Activated CD4-positive, alpha-beta T cell treated with anti-CD3 and anti-CD28 coated beads, Interleukin-2, Interleukin-6, amounts not matched to agents 100 ng/mL and 50 ng/mL, durations not matched to agents 16 hours and 8 hours (primary cell): ENCODE measurements at places on chromosomes 16 and 17.

- DNase-seq: no peak
Measured at GRCh38 chr17:58605986-58606385, 85.9 kb downstream of the TEX14 start.

DNA sequence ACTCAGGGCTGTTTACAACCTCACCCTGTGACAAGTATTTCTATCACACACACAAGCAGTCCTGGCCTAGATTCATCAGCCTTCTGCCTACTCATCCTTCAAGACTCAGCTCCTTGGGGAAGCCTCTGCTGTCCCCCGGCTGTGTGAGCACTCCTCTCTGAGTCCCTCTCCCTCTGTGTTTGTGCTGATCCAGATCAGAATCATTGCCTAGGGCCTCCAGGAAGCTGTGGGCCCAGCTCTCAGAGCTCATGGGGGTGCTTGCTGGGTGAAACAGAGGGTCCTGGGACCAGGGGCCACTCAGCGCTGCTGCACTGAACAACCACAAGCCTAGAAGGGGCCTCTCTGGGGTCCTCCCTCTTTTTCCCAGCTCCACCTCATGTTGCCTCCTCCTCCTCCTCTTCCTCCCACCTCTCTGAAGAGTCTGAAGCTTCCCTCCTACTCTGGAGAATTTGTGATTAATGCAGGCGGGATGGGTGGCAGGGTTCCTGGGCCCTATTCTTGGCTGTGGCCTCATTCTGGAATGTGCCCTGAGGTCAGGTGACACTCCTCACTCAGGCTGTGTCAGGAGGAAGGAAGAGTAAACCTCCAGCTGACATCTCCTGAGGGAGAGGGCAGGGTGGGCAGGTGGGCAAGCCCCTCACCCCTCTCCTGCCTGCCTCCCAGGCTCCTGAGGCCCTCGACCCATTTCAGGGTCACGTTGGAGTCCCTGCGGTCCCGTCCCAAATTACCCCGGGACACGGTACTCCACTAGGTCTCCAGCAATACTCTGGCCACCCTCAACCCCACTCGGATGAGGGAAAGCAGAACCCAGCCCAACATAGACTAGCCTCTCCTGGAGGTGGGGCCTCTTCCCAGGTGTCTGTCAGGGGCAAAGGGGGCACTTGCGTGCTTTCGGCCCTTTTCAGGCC lies 10.1 kb downstream of the WFIKKN2 start:
- DNase-seq: no peak

DNA sequence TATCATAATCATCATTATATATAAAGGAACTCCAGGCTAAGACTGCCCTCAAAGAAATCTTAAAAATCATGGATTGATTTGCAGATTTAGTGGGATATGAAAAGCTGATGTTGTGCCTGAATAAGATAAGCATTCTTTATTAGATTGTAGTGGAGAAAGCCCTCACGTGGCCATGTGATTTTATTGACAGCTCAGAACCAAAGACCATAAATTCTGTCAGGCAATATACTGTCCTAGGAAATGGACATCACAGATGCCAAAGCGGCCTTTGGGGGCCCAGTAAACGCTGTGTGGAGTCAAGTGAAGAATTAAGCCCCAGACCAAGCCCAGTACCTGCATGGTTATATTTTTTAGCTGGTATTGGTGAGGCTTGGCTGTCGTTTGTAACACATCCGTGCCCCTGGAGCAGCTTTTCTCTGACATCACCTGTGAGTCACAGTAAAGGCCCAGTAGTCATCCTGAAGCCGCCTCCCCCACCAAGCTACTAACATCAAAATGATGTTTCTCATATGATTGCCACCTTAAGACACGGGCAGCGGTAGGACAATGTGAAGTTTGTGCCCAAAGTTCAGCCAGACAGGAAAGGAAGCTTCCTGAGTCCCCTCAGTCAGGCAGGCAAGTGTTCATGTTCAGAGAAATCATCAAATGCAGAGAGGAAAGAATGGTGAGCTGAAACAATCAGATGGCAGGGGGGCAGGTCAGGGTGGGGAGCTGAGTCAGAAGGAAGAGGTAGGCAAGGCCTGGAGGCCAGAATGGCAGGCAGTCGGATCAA lies 209.4 kb downstream of the IRX3 start:
- no peak for DNase-seq

DNA sequence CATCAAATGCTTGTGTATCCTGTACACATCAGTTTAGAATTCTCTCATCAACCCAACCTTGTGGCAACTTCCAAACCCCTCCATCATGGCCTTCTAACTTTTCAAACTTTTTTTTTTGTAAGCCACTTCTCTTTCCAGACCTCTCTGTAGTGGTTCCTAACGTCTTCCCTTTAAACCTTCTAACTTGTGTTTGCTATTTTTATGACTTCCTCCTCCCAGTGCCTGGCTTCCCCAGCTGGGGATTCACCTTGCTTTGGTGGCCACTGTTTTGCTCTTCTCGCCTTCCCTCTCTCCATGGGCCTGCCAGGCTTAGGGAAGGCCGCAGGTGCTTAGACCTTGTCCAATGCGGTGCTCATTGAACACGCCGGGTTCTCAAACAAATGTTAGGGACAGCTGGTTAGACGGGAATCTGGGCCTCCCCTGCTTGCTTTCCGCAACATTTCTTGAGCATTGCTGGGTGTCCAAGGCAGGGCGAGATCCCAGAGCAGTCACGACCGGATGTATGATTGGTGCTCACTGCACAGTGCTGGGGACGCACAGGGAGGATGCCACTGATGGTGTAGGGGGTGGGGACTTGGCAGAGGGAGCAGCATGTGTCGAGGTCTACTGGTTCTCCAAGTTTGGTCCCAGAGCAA lies 1.1 kb upstream of the XYLT2 start:
- no peak for DNase-seq
